Glutamatergic neuron (in vitro differentiated cells): ENCODE measurements at places on chromosomes 16 and 17.

DNA sequence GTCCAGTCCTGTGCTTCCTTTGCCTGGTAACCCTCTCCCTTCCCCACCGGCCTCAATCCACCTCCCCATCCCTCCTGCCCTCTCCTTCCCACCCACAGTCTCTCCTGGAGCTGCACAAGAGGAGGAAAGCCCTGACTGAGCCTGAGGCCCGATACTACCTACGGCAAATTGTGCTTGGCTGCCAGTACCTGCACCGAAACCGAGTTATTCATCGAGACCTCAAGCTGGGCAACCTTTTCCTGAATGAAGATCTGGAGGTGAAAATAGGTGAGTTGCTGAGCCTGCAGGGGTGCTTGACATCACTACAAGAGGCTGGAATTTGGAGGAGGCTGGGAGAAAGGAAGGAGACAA lies 1.3 kb downstream of the PLK1 start:
- DNase-seq: no peak

- DNase-seq: no peak
These were observed 172.0 kb upstream of the CHMP6 start for GRCh38 chr17:80819422-80820164.

- no peak for DNase-seq
These were observed 19.6 kb upstream of the N4BP1 start for GRCh38 chr16:48629531-48629930.

- DNase-seq: no peak
These were observed 9.0 kb downstream of the PITPNA start for GRCh38 chr17:1553354-1554266.

GRCh38 chr17:28487881-28488532 lies 14.6 kb downstream of the SLC13A2 start:
- no peak for DNase-seq
